ENCODE measurements at places on chromosomes 2 and 18. TPM values are rescaled to one million over a fixed set of nuclear protein-coding genes. Genes with fewer than 3 reads are reported as not detected.

Gene DTYMK
- total RNA-seq: 10.0 TPM

Gene NIF3L1
- 19.7 TPM for total RNA-seq

Gene LAMA1
- total RNA-seq: under 0.01 TPM

Gene KCNG2
- 14.8 TPM for total RNA-seq

Gene CNGA3
- total RNA-seq: not detected

Gene GKN2
- total RNA-seq: not detected

Gene SERPINB13
- not detected for total RNA-seq
